ENCODE measurements at places on chromosomes 4 and X.

DNA sequence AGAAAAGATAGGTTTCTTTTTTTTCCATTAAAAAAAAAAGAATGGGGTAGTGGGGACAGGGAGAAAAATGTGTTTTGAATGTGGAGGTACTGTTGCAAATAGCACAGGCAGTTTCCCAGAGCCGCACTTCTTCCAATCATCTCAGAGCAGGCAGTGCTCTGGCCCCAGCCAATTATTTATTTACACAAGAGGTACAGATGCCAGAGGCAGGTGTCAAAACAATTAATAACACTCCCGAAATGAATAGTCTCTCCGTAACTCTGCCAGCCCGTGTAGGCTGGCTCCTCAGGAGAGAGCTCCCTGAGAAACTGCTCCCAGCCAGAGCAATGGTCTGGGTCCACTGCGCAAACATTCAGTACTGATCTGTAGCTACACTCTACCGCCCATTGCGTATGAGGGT lies 130.8 kb upstream of the IL1RAPL2 start:
- no peak for DNase-seq

GRCh38 chr4:153486281-153487151 lies 20.4 kb downstream of the TMEM131L start:
- no peak for DNase-seq

DNA sequence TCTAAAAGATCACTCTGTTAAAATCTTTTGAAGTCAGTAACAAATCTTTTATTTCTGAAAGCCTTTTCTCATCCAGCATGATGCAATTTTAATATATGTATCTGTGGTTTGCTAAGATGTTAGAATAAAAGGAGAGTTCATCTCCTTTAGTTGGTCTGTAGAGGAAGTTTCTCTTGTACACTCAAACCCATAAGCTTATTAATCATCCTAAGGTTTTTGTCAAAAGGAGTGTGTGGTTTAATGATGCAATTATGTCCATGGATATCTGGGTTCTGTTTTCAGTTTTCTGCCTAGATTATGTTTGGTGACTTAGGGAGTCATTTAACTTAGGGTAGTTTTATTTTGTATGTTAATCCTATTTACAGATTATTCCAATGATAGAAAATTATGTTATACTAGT lies 52.1 kb upstream of the NDST4 start:
- DNase-seq = no peak

GRCh38 chrX:66030505-66031317 lies 9.2 kb downstream of the VSIG4 start:
- no peak for DNase-seq

DNA sequence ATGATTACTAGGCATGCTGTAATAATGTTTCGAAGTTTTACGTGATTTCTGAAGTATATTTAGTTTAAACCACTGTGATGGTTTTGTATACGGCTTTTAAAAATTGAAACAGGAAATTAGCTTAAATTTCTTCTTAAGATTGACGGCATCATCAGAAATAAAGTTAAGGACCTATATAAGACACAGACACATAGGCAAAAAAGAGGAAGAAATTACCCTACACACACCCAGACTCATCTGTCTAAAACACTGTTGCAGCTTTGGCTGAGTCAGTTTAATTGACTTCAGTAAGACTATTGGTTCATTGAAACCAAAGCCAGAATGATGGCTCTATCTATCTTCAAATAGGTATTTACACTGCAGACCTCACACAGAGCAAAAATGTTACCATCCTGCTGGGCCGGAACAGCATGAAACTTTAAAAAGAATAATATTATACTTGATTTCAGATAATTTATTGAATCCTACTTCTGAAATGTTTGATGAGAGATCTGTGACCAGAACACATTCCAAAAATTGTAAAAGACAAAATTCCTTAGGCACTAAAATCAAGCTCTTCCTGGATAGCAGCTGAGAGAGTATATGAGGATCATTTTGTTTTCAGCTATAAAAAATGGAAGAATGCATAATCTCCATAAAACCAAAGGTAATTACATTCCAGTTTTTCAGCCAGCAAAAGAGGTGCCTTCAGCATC lies 4.5 kb downstream of the HHIP start:
- DNase-seq = no peak

- no peak for DNase-seq
These were observed 85.0 kb downstream of the FAM193A start for GRCh38 chr4:2621419-2621818.

GRCh38 chr4:100722866-100723459 lies 205.1 kb upstream of the EMCN start:
- no peak for DNase-seq

- DNase-seq = no peak
These were observed 44.0 kb upstream of the PRKG2 start for GRCh38 chr4:81258841-81259550.

DNA sequence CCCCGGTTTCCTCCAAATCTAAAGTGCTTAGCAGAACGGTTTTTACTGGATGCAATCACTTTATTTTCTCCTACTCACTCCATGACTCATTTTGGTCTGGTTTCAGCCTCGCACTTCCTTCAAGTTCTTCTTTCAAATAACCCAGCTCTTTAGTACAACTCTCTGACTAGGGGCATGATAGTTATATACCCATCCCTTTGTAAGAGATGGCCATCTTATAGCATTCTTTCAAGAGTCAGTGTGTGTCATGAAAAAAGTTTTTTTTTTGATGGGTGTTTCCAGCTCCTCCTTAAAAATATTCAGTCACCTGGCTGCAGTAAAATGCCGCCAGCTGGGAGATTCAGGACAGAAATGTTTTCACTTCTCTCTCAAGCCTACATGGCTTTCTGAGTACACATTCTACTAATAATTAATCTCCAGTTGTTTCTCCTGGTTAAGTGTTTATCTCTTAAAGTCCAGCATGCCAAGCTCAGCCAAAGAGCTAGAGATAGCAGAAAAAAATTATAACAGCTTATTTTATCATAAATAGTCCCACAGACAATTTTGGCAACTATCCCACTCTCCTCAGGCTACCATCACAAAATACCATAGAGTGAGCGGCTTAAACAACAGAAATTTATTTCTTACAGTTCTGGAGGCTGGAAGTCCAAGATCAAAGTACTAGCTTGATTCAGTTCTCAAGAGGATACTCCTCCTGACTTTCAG lies 139.3 kb downstream of the GASK1B start:
- no peak for DNase-seq

DNA sequence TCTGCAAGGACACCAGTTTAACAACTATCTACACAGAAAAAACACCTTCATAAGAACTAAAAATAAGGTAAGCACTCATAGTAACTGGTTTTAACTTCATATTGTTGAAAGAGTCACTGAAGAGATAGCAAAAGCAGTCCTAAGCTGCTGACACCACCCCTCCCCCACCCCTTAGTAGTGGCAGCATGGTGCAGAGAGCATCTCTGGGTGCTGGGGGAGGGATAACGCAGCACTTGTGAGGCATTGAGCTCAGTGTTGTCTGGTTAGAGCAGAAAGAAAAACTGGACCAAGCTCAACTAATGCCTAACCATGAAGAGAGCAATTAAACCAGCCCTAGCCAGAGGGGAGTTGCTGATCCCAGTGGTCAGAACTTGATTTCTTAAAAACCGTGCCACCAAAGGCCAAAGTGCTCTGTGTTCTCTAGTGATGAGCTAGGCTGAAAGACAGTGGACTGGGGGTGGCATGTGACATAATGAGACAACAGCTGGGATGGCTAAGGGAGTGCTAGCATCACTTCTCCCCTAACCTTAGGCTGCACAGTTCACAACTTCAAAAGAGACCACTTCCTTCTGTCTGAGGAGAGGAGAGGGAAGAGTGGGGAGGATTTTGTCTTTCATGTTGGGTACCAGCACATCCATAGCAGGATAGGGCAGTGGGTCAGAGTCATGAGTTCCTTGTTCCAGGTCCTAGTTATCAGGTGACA lies 669.3 kb downstream of the PDHA2 start:
- no peak for DNase-seq

GRCh38 chr4:139007640-139008039 lies 7.9 kb upstream of the NOCT start:
- no peak for DNase-seq

- DNase-seq = no peak
These were observed 46.3 kb downstream of the SPANXD start for GRCh38 chrX:141652286-141652685.

DNA sequence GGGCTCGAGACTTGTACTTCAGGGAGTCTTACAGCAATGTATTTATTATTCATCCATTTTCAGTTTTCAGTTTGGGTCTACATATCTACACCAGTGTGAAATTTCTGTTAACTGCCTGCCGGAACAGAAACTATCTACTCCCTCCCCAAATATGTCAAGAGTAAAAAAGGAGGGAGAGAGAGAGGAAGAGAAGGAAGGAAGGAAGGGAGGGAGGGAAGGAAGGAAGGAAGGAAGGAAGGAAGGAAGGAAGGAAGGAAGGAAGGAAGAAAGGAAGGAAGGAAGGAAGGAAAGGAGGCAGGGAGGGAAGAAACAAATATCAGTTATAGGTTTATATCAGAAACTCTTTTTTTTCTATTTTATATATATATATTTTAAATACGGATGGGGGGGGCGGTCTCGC lies 12.6 kb downstream of the RPL39 start:
- DNase-seq = no peak

DNA sequence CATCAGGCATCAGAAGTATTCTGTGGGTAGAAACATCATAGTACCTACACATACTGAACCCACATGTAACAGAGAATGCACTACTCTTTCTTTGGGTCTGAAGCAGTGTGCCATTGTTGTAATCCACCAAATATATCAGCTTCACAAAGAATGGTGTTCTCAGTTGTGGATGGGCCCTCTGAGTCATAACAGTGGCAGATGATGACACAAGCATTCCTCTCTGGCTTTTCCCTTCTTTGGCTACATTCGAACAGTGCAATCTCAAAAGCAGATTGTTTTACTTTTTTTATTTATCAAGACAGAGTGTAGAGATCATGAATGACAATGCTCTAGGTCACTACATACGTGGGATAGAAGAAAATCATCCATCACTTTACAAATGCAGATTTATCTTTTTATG lies 247.2 kb upstream of the EPHA5 start:
- no peak for DNase-seq

- DNase-seq = no peak
These were observed 2.6 kb downstream of the CTBP1 start for GRCh38 chr4:1246111-1246881.

GRCh38 chrX:96568071-96568470 lies 116.6 kb upstream of the DIAPH2 start:
- no peak for DNase-seq

- DNase-seq = no peak
These were observed 13.4 kb upstream of the STK32B start for GRCh38 chr4:5037553-5038551.

GRCh38 chrX:56618323-56618722 lies 54.9 kb downstream of the UBQLN2 start:
- DNase-seq = no peak

- no peak for DNase-seq
These were observed 50.7 kb downstream of the MRPL1 start for GRCh38 chr4:77913348-77913747.

DNA sequence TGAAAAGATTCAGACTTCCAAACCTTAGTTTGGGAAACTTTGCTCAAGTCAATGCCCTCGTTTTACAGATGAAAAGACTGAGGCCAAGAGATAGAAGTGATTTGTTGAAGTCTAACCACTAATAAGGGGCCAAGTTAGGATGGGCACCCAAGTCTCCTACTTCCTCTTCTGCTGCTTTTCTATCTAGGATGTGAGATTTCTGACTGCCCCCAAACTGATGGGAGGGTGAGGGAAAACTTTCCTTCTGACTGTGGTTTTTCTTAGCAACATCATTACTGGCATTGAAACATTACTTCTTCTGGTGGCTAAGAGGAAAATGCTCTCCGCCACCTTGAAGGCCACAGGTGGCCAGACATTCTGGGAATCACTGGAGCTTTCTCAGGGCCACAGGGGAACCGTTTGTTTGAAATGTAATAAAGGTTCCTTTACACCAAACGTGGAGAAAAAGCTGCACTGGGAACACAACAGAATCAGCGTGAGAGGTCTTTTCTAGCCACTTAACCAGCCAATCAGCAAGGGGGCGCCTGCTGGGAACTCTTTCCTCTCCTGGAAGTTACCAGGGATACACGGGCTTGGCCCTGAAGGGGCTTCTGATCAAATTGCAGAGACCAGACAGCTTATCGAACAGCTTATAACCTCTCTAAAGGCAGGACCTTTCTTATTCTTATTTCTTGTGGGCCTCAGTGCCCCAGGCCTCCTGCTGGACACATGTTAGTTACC lies 115.9 kb upstream of the TEX13D start:
- no peak for DNase-seq

DNA sequence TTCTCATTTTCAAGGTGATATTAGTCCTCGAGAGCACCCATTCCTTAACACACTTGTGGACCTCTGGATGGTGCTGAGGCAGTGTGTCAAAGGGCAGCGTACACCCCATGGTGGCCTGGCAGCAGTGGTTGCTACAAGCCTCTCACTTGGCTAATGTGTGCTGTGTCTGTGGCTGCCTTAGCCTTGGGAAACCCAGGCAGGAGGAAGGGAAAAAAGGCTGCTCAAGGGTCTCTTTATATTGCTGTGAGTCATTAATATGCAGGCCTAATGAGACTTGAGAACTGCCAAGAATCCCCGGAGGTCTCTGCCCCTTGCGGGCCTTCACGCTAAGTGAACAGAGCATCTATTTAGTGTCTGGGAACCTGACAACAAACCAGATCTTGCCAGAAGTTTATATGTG lies 7.0 kb downstream of the PCDH10 start:
- no peak for DNase-seq

DNA sequence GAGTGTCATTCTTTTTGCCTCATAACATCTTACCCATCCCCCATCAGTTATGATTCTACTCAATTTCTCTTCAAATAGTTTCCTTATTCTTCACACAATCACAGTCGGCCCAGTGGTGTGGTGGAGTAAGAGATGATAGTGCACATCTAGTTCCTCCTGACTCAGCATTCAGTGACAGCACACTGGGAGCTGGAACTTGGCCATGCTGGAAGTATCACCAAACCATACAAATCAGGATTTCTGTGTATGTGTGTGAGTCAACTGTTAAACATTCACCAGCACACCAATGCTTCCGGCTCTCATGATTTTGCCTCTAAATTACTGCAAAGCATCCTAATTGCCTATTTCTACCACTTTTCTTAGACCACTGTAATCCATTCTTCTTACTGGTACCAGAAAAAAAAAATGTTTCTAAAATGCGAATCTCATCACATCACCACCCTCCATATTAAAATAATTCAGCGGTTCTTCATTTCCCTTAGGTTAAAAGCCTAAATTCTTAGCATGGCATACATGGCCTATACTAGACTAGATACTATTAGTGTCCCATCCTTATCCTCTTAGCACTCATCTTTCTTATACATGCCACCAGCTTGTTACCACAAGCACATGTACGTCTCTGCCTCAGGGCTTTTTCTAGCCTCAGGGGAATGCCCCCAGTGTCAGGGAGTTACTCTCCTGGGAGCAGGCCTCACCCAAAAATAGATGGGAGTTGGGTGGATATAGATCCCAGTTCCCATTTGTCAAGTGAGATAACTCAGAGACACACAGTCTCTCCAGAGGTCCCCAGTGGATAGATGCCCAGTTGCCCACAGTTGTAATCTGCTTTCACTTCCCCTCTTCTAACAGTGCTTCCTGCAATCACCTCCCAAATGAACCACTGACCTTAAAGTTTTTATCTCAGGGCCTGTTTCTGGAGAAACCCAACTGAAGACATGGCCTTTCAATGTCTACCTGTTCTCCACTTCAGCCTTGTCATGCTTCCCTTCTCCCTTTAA lies 49.2 kb upstream of the DDX53 start:
- DNase-seq = no peak

- no peak for DNase-seq
These were observed 36.4 kb downstream of the FAT1 start for GRCh38 chr4:186687265-186687664.

GRCh38 chrX:67100031-67100884 lies 443.6 kb upstream of the AR start:
- no peak for DNase-seq

- no peak for DNase-seq
These were observed 6.8 kb upstream of the SOWAHB start for GRCh38 chr4:76904646-76905190.
